Kidney (tissue), 22 donors: ENCODE measurements at places on chromosomes 3 and 15.

DNA sequence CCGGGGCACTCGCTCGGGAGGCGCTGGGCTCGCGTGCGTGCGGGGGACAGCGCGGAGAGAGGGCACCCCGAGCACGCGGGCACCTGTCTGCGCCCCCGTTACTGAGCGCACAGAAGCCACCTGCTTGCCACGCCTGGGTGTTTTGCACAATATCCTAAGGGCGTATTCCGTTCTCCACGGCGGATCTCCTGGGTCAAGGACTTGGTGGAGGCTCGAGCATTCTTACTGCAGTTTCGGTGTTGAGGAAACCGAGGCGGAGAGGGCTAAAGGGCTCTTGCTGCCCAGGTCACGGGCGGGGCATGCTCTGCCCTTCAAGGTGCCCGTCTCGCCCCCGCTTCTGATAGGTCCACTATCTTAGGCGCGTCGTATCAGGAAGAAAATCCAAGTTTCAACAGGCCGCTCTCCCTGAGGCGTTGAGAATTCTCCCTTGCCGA, 526 bp downstream of the GPD1L start:
- DNase-seq = peak; percentile 31

GRCh38 chr15:89026167-89026566, 62.1 kb upstream of the ABHD2 start:
- DNase-seq = no peak

DNA sequence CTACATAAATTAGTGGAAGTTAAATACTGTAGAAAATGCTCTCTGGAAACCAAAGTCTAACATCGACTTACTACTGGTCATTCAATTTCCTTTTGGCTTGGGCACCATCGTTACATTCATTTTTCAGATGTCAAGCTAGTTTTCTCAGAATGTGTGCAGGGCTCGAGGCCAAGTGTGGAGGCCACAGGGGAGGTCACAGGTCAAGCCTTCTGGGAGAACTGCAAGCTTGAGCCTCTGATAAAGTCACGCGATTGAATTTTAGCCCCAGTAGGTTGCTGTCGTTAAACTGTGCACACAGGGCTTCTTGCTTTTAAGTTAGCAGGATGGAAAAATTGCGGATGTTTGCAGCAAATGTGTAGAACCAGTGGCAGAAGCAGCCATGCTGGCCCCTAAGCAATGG, 182.2 kb downstream of the APBA2 start:
- no peak for DNase-seq

DNA sequence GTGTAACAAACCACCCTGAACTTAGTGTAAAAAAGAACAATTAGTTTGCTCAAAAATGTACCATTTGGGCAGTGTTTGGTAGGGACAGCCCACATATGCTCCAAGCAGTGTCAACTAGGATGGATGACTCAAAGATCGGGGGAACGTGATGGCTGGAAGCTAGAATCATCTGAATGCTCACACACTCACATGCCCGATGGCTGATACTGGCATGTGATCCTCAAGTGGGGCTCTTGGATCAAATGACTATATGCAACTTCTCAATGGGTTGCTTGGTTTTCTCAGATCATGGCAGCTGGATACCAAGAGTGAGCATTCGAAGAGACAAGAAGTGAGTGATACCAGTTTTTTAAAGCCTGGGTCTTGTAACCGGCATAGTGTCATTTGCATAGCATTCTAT, 335.9 kb upstream of the KCNMB2 start:
- no peak for DNase-seq

DNA sequence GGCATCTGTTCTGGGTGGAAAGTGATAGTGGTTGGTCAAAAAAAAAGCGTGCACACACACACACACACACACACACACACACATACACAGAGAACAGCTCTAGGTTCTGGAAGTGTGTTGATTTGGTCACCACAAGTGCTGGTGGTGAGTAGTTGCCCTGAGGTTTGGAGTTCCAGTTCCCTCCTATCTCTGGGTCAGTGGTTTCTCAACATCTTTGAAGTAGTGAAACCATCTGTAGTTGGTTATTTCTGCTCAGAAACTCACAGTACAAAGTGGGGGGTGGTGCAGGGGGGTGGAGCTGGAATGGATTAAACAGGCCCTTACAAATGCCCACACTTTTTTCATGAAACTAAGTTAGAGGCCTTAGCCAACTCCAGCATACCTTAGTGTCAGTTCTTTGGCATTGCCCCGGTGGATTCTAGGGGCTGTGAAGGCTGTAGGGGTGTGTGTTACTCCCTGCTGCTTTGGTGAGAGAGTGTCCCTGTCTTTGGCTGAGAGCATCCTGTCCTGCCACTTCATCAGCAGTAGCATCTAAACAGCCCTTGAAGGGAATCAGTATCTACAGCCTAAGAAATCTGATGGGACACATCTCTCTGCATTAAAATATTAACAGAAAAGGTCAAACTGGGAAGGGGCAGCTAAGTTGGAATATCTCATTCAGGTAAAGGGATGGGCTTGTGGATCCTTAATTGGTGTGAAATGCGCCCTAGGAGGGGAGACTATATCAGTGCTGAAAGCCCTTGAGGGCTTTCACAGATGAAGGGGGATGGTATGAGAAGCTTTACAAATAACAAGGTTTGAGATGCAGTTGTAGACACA, 20.6 kb downstream of the SMAD3 start:
- no peak for DNase-seq

- DNase-seq = no peak
Measured at GRCh38 chr3:137845194-137845593, 81.1 kb downstream of the SOX14 start.

DNA sequence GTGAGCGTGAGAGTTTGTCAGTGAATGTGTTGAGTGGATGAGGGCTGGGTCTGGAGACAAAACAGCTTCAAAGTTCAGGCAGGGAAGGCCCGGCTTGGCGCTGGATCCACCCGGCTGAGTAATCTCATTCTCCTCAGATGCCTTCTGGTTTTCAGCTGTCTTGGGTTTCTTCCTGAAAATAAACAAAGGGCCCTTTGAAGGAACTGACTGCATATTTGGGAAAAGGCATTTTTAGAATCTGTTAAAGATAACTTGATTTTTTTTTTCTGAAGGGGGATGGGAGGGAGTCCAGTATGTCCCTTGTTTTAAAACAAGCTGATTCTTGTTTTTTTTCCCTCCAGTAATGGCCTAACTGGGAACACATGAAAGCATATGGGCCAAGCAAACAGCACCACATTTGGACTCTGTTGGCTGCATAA, 86.4 kb downstream of the TIGIT start:
- DNase-seq = no peak

DNA sequence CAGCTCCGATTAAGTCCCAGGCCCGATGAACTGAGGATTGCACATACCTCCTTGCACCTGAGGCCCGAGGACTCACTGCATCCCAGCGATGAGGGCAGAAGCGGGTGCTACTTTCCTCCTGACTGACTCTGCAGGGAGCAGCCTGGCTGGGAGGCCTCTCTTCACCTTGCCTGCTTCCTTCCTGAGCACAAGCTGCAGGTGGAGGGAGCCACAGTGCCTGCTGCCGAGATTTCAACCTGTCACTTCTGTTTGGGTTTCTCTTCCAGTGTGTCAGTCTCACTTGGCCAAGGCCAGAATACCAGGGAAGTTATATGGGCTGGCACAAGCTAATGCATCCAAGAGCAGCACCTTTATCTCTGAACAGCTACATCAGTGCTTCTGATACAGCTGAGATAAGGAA, 185.4 kb downstream of the NTRK3 start:
- no peak for DNase-seq

- DNase-seq = no peak
Measured at GRCh38 chr3:70231266-70231701, 81.2 kb downstream of the MDFIC2 start.

- no peak for DNase-seq
Measured at GRCh38 chr3:36525115-36525801, 145.0 kb downstream of the STAC start.

DNA sequence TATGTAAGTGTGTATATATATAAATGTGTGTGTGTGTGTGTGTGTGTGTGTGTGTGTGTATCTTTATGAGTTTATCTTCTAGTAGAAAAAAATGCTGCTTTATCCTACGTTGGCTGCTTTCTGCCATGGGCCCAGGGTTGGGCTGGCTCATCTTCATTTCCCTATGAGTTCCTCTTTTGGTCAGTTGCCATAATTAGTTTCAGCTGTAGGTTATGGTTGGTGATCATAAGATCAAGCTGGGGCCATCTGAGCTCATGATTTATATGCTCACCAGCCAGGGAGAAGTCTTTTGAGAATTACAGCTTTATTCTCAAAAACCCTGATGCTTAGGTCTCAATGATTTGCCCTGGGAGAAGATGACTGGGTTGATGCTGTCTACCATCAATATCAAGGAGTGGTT, 775.8 kb upstream of the ARPP21 start:
- DNase-seq = no peak

DNA sequence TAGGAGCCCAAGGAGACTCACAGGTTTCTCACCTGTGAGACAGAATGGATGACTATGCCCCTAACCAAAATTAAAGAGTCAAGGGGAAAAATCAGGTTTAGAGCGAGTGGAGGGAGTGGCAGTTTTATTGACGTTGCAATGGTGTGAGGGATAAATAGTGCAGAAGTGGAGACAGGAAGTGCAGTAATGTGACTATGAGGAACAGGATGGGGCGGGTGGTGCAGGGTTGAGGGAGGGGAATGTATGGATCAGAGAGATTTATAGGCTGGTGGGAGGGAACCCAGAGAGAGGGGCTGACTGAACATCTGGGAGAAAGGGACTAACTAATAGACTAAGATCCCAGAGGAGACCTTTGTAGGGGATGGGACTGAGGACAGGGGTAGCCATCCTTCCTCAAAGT, 26.5 kb downstream of the EIF2AK4 start:
- DNase-seq = no peak

GRCh38 chr3:152943645-152944044, 108.7 kb downstream of the P2RY1 start:
- DNase-seq = no peak

GRCh38 chr15:40092256-40092978, 16.3 kb downstream of the BMF start:
- peak; percentile 90 for DNase-seq

- no peak for DNase-seq
Measured at GRCh38 chr3:49992326-49992725, 52.4 kb downstream of the RBM6 start.

DNA sequence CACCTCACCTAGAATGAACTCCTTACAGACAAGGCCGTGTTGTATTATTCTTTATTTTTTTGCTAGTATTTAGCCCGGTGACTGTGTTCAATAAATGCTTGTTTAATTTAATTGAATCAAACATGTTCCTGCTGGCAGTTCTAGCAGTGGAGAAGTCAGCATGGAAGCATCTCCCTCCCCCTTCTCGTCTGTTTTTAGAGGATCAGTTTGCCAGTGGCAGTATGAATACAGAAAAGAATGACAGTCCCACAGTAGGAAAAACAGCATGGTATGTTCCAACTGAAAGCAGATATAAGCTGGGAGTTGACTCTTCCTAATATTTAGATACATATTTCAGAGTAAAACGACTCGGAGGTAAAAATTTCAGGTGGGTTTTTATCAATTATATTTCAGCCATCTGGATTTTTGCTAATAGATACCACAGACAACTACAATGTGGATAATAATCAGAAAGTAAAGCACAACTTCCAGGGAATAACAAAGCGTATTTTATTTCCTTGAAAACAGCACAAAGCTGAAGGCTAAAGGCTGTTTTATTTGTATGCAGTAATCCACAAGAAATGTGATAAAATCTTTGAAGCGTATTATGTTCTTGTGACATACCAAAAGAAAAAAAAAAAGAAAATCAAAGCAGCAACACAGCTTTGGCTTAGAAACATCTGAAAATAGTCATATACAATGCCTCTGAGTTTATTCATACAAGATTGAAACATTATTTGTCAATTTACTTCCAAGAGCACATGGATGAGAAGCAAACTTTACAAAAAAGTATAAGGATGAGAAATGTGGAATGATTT, 244.5 kb upstream of the KCNMB2 start:
- peak; percentile 16 for DNase-seq

- no peak for DNase-seq
Measured at GRCh38 chr3:171286580-171287249, 173.5 kb downstream of the TNIK start.

DNA sequence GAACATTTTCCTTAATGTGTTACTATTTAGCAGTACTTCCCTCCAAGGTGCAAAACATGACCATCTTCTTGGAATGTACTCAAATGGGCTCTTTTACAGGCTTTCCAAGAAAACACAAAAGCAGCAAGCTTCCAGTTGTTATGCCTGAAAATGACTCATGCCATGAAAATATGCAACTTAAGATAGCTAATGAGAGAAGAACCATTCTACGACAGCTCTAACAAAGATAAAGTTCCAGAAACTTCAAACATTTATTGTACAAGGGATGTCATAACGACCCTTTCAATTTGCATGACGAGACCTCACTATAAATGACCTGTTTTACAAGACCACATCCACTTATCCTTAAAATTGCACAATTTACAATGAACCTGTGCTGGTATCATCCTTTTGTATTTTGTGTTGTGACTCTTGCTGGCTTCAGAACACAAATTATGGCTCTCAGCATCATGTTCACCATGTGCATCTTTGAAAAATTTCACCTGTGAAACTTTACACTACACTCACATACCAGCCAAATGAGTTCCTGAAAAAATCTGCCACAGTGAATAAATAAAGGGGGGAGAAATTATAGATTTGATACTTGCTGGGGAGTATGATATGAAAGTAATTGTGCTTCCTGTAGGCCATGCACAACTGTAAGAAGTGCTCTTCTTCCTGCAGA, 433.7 kb downstream of the MAGI1 start:
- no peak for DNase-seq

- DNase-seq = peak; percentile 77
Measured at GRCh38 chr3:77039606-77040171, at the start of gene ROBO2. ROBO2 (plus strand) TSS chr3:77040099; CDS start chr3:77040786, 687 bp downstream.

GRCh38 chr15:77975332-77976094, 102.0 kb downstream of the TBC1D2B start:
- no peak for DNase-seq

DNA sequence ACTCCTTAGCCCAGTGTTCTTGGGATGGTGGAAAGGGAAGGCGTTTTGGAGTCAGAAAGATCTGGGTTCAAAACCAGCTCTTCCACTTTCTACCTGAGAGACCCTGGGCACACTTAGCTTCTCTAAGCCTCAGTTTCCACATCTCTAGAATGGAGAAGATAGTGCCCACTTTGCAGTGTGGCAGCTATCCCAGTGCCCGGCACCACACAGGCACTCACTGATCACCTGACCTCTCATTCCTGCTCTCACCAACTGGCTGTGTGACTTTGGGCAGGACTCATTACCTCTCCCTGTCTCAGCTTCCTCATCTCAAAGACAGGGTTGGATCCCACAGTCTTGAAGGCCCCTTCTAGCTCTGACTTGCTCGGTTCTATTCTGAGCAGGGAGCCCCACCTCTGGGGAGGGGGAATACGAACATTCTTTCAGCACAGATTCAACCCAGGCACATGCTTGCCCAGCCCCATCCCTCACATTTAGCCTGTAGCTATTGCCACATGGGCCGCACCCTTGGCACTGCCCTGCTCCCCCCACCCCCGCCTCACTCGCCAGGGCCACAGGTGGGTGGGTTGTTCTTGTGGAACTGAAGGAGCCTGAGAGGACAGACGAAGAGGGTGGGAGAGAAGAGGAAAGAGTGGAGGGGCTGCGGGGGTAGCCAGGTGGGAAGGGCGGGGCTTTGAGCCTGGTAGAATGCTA, 39.2 kb downstream of the EPHB3 start:
- DNase-seq = no peak
